Stimulated activated CD8-positive, alpha-beta memory T cell treated with anti-CD3 and anti-CD28 coated beads, Interleukin-4, amount 100 ng/mL, for 1 hour (primary cell): ENCODE measurements at places on chromosomes 16 and 17.

GRCh38 chr16:4689864-4690704 is 3.3 kb upstream of the NUDT16L1 start:
- no peak for DNase-seq

DNA sequence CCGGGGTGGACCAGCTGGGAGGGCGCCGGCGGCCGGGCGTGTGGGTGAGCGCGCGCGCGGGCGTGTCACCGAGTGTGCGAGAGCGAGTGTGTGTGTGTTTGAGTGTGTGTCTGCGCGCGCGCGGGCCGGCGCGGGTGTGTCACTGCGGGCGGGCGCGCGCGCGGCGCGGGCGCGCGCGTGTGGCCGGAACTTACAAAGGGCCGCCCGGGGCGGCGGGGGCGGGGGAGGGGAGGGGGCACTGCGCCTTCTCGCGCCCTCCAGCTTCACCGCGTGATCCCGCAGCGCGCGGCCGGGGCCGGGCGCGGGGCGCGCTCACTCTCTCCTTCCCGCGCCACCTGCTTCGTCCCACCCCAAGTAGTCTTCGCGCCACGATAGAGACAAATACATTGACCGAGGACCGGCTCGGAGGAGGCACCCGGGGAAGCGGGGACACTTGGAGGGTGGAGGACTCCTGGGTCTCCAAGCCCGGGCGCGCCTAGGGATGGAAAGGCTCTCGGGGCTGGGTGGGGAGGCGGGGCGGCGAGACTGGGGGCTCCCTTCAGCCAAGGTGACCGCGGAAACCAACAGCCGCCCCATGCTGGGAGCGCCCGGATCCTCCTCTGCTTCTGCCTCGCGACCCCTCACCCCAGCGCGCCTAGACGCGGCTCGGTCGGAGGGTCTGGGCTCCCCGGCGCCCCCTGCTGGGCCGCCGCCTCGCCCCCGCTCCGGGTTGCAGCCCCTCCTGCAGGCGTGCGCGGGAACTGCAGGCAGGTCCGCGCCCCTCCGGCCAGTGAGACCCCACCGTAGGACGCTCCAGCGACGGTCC is at the start of gene SRCIN1:
TSS of gene SRCIN1 (minus strand) at position 112 of the 805 bp plus-strand sequence. CDS start 247 bp downstream, outside the sequence.
- DNase-seq: no peak

DNA sequence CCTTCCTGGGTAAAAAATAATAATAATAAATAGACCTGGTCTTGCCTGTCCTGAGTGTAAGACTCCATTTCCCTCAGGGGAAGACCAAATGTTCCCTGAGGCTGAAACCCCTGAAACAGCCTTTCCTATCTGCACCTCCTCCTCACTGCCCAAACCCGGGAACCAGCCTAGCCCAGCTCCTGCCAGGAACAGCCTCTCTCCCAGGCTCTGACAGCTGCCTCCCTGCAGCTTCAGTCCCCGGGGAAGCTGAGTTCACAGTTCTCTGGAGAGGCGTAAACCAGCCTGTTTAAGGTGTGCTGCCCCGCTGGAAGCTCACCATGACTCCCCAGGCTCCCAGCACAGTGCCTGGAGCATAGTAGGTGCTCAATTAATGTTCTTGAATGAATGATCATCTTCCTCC is 7.3 kb upstream of the CDT1 start:
- DNase-seq: no peak

DNA sequence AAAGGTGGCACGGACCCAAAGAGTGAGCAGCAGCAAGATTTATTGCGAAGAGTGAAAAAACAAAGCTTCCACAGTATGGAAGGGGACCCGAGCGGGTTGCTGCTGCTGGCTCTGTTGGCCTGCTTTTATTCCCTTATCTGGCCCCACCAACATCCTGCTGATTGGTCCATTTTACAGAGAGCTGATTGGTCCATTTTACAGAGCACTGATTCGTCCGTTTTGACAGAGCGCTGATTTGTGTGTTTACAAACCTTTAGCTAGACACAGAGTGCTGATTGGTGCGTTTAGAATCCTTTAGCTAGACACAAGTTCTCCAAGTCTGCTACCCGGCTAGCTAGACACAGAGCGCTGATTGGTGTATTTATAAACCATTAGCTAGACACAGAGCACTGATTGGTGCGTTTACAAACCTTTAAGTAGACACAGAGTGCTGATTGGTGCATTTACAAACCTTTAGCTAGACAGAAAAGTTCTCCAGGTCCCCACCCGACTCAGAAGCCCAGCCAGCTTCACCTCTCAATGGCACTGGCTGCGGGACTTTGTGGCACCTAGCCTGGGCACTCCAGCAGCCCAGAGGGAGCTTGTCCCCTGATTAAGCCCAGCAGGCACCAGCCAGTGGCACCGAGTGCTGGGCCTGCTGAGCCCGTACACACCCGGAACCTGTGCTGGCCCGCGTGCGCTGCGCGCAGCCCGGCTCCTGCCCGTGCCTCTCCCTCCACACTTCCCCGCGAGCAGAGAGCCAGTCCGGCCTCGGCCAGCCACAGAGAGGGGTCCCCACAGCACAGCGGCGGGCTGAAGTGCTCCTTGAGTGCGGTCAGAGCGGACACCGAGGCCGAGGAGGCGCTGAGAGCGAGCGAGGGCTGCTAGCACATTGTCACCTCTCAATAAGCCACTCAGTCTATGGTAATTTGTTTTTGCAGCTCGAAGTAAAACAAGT is 15.1 kb downstream of the IGSF6 start:
- no peak for DNase-seq

- DNase-seq: no peak
Observed at GRCh38 chr17:27415120-27415795, 41.0 kb upstream of the KSR1 start.

GRCh38 chr17:30368912-30369720 is 9.6 kb upstream of the CPD start:
- no peak for DNase-seq

GRCh38 chr16:1708768-1709180 is 2.8 kb downstream of the MAPK8IP3 start:
- no peak for DNase-seq

DNA sequence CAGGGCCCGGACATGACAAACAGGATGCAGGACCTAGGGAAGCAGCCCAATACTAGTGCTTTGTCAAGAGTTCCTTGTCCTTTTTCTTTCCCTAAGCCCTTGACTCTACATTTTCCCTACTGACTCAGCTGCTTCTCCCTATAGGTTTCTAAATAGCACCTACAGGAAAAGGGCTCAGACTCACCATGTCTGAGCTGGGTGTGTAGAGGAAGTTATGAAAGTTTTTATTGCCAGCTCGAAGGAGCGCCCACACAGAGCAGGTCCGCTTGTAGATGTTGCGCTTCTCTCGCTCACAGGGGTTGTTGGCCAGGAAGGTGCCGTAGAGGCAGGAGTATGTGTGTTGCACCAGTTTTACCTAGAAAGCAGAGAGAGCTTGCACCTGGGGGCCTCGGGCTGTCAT is 10.6 kb downstream of the MTMR4 start:
- DNase-seq: no peak

- no peak for DNase-seq
Observed at GRCh38 chr16:82152196-82152595, 17.8 kb downstream of the MPHOSPH6 start.
